ENCODE measurements at places on chromosomes 5 and 9. TPM values are rescaled to one million over a fixed set of nuclear protein-coding genes. Genes with fewer than 3 reads are reported as not detected.

GRCh38 chr5:67065237-67065636 is 131.4 kb downstream of the CD180 start:
- no peaks in the 10 kb centered on the region for H3K36me3 ChIP-seq
- H3K4me1 ChIP-seq = no peaks in the 10 kb centered on the region
- no peak overlapping the region for H3K4me3 ChIP-seq
- DNase-seq = no peak

DNA sequence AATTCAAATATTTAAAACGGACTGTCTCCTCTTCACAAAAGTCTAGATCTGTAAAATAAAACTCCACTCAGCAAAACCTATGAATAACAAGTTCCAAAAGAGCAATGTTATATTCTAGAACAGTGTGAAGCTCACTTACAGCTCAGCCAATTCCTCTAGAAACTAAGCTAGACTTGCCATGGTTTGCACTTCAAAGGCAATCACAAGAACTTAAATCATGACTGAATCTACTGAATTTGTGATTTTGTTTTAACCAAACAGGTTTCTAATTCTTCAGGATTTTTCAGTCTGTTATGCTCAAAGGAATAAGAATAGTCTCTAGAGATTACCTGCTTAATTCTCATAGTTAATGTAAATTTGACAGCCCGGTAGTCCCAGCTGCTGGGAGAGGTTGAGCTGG is 1.4 kb upstream of the PKD2L2 start:
- no peaks in the 10 kb centered on the region for H3K27me3 ChIP-seq
- no peak overlapping the region for H3K4me3 ChIP-seq
- no peak overlapping the region for H3K27ac ChIP-seq
- H3K36me3 ChIP-seq = peaks cover 3% of the 10 kb centered on the region

The CAVIN4 gene
- 1.3 TPM for total RNA-seq

The SNCB gene
- not detected for total RNA-seq
